ENCODE measurements at places on chromosomes 1 and 21.

GRCh38 chr1:151012684-151013471 is 4.6 kb downstream of the PRUNE1 start:
- DNase-seq: no peak

- no peak for DNase-seq
These were observed 18.1 kb upstream of the ZBTB8A start for GRCh38 chr1:32521165-32521564.

DNA sequence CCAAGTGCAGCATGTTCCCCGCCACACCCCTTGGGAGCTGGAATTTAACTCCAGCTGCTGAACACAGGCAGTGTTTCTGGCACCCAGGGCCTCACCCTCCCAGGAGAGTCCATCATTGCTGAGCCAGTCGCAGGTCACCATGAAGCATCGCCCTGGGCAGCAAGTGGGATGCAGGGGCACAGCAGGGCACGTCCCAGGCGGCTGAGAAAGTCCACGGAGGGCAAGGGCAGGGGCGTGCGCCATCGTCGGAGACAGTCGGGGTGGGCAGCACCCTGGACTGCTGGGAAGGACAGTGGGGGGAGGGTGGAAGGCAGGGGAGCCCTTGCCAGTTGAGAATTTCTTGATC is 69.2 kb upstream of the PDE9A start:
- DNase-seq: no peak

DNA sequence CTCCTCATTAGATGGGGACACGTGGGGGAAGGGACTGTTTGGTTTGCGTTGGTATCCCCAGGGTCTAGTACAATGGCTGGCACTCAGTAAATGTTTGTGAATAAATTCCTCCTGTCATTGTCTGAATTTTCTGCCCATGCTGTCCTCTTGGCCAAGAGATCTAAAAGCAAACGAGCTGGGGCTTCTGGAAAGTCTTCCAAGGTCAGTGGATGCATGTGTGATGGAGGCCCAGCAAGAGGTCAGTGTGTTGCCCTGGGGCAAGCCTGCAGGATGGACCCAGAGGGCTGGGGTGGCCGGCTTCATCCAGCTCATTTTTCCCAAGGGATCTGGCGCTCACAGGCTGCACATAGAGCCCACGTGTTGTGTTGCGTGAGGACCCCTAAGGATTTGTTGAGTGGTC is 30.0 kb upstream of the JUN start:
- no peak for DNase-seq

DNA sequence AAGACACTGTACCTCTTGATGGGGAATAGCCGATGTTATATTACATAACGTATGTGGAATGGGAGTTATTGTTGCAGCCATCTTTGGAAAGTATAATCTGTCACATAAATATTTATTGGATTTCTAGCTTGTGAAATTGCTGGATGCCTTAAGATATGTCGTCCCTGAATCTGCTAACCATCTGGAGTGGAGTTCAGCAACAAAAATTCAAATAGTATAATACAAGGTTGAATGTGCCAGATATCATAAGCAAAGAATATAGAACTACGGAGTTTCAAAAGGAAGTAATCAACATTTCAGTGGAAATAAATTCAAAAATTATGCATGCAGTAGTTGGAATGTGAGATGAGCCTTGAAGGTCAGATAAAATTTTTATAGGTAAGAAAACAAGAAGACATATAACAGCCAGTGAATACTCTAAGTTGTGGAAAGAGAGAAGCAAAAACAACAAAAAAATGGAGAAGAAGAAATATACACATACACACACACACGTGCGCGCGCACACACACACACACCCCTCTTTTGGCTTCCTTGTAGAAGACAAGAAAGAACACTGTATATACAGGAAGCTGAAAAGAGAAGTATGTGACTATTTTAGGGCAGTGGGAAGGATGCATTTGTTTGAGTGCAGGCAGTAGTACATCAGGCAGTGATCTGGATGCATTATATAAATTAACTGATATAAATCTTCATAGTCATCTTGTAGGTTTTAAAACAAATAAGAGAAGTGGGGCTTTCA is 516.7 kb downstream of the KCNT2 start:
- no peak for DNase-seq

- DNase-seq: no peak
These were observed 18.2 kb downstream of the IKBKE start for GRCh38 chr1:206488466-206488865.

GRCh38 chr1:47696404-47696736 is 258.5 kb downstream of the FOXD2 start:
- DNase-seq: no peak

GRCh38 chr1:24385160-24385940 is 28.2 kb downstream of the STPG1 start:
- no peak for DNase-seq

- no peak for DNase-seq
These were observed 659.6 kb downstream of the MATN1 start for GRCh38 chr1:30063621-30064280.

DNA sequence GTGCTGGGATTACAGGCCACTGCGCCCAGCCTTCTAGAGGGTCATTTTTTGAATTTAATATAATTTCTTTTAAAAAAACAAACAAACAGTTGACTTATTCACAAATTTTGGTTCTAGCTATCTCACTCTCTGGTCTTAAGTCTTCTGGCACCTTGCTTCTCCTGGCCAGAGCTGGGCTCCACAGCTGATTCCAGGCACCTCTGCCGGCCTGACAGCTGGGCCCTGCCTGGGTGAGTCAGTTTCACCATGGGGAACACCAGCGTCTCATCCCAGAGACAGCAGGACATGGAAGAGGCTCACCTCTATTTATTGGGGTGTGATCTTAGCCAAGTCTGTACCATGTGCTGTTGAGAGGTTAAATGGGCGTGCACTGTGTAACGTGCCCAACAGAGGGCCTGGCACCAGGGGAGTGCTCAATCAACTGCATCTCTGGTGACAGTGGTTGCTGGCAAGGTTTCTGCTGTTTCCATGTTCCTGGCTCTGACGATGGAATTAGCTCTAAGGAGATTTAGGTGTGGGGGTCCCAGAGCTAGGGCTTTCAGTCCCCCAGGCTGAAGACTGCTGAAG is 956 bp downstream of the CPLANE2 start:
- peak; percentile 8 for DNase-seq

GRCh38 chr1:230426246-230427093 is at the start of gene PGBD5:
TSS of gene PGBD5 (minus strand) at chr1:230426332. CDS start at chr1:230425928, 404 bp downstream.
- peak; percentile 45 for DNase-seq

DNA sequence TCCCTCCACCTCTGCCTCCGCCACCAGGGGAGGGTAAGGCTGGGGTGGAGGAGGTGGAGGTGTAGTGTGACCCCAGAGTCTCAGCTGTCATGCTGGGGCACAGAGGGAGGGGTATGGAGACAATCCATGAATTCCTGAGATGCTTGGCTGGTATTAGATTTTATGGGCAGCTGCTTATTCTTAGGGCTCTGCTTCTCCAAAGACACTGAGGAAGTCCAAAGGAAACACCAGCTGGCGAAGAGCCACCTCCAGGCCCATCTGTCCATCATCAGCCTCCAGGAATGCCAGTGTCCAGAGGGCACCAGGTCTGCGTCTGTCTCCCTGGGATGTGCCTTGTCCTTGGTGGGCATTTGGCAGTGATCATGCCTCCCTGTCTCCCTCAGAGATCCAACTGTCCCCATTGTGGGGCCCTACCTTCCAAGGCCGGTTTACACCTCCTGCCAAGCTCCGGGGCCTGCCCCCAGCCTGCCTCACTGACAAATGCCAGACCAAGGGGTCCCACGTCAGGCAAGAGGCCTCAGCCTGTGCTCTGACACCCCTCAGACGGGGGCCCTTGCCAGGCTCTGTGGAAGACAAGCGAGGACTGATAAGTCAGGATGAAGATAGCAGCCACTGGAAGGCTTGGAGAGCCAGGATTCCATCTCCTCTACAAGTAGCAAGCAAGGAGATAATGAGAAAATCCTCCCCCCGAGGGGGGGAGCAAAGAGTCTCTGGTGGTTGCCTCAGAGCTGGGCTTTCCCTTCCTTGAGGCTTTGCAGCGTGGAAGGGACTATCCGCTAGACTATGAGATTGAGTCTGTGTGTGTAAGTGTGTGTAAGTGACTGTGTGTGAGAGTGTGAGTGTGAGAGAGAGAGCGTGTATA is 1.6 kb downstream of the TNNI1 start:
- DNase-seq: no peak

GRCh38 chr1:62962901-62963776 is 179.2 kb downstream of the ATG4C start:
- DNase-seq: peak; percentile 25

DNA sequence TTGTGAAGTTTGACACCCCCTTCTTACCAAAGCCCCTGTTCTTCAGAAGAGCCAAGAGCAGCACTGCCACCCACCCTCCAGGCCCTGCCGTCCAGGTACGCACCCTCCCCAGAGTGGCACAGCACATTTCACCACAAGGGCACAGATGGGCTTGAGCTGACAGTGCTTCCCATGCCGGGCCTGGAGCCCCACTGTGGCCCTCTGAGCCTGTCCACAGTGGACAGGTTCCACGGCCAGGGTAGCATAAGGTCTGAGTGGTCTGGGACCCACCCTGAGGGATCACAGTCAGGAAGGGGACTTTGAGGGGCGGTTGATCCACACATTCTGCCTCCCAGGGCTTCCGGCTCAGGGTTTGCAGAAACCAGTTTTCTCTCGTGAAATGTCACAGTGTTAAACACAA is 28.6 kb upstream of the PDXK start:
- no peak for DNase-seq

GRCh38 chr1:204409123-204409522 is 2.5 kb downstream of the PPP1R15B start:
- DNase-seq: no peak

Measured in NCI-H748 treated with DMSO at 0.1 percent for 48 hours (cell line).